Liver (tissue), 10 donors: ENCODE measurements at places on chromosomes 6 and 20. TPM values are rescaled to one million over a fixed set of nuclear protein-coding genes. Genes with fewer than 3 reads are reported as not detected.
A peak's percentile ranks its signal among the peaks of the same experiment; 100 is the strongest.

Gene BANF2
- not detected for total RNA-seq

GRCh38 chr6:168649209-168649608 is 208.2 kb downstream of the SMOC2 start:
- no peaks in the 10 kb centered on the region for H3K36me3 ChIP-seq
- H3K27me3 ChIP-seq, result peaks cover 7% of the 10 kb centered on the region
- no peak overlapping the region for H3K27ac ChIP-seq
- H3K4me1 ChIP-seq, result no peaks in the 10 kb centered on the region

Gene SASH1
- total RNA-seq, result 16.4 TPM

- H3K36me3 ChIP-seq, result no peaks in the 10 kb centered on the region
- DNase-seq, result no peak
- peak overlapping the region; percentile 42 for H3K27ac ChIP-seq
- no peak overlapping the region for H3K4me3 ChIP-seq
- H3K27me3 ChIP-seq, result no peaks in the 10 kb centered on the region
These were observed 46.7 kb downstream of the MARCKS start for GRCh38 chr6:113903666-113904330.

Gene CLPSL1
- total RNA-seq, result not detected

DNA sequence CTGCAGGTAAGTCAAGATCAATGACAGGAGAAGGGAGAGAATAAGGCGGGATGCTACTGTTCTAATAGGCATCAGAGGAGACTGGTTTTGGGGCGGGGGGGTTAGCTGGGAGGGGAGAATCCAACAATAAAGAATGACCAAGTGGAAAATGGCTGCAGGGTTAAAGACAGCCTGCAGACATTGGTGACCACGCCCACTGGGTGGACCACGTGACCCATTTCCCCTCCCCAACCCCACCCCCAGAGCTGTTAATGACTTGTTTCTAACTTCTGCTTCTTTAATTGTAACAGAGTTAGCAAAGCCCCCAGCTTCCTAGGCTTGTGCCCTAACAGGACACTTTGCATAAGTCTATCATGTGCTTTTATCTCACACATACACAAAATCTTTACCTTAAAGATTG is 344.5 kb downstream of the KIF16B start:
- H3K4me3 ChIP-seq, result no peak overlapping the region
- H3K36me3 ChIP-seq, result no peaks in the 10 kb centered on the region
- no peaks in the 10 kb centered on the region for H3K4me1 ChIP-seq
- no peaks in the 10 kb centered on the region for H3K27me3 ChIP-seq
- no peak for DNase-seq

Gene MYT1
- 6.5 TPM for total RNA-seq

DNA sequence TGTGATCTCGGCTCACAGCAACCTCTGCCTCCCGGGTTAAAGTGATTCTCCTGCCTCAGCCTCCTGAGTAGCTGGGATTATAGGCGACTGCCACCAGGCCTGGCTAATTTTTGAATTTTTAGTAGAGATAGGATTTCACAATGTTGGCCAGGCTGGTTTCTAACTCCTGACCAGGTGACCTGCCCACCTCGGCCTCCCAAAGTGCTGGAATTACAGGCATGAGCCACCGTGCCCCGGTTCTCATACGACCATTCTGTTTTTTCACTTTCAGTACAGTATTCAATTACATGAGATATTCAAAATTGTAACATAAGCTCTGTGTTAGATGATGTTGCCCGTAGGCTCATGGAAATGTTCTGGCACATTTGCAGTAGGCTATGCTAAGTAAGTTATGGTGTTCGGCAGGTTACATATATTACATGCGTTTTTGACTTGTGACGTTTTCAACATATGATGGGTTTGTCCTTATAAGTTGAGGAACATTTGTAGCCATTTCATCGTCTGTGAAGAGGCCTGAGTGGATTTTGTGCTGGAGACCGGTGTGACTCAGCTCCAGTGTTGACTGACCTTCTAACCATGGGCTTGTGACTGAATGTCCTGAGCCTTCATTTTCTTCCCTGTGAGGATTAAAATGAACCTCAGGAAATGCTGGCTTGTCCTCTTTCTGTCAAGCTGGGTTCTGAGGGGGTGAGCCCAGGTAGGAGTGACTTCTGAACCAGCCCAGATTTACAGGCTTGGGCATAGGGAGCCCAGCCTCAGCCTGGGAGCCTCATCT is 12.2 kb downstream of the PPARD start:
- H3K27ac ChIP-seq, result no peak overlapping the region
- no peak for DNase-seq
- H3K36me3 ChIP-seq, result peaks cover 12% of the 10 kb centered on the region
- no peaks in the 10 kb centered on the region for H3K27me3 ChIP-seq
- no peak overlapping the region for H3K4me3 ChIP-seq

Gene CD40
- total RNA-seq, result 6.4 TPM

DNA sequence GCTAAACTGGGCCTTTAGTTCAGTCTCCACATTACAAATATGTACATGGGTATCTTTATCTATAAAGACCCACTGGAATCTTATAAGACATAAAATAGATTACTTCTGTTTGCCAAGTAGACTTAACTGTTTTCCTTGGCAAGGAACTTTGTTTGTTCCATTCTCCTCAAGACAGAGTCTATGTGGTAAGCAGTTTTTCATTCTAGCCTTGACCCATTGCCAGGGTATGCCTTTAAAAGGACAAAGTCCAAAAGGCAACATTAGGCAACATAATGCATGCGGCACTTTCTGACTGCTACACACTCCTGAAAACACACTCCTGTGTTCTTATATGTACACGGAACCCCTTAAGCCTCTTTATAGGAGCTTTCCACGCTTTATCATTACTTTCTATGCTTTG is 20.4 kb downstream of the VNN1 start:
- peaks cover 3% of the 10 kb centered on the region for H3K4me1 ChIP-seq
- H3K4me3 ChIP-seq, result no peak overlapping the region
- H3K27ac ChIP-seq, result no peak overlapping the region
- no peak for DNase-seq
- H3K27me3 ChIP-seq, result no peaks in the 10 kb centered on the region

Gene BPI
- total RNA-seq, result 0.08 TPM

- H3K27me3 ChIP-seq, result no peaks in the 10 kb centered on the region
- no peak overlapping the region for H3K4me3 ChIP-seq
- no peak overlapping the region for H3K27ac ChIP-seq
- no peak for DNase-seq
- H3K4me1 ChIP-seq, result peaks cover 10% of the 10 kb centered on the region
These were observed 61.3 kb upstream of the HEY2 start for GRCh38 chr6:125688138-125688537.

DNA sequence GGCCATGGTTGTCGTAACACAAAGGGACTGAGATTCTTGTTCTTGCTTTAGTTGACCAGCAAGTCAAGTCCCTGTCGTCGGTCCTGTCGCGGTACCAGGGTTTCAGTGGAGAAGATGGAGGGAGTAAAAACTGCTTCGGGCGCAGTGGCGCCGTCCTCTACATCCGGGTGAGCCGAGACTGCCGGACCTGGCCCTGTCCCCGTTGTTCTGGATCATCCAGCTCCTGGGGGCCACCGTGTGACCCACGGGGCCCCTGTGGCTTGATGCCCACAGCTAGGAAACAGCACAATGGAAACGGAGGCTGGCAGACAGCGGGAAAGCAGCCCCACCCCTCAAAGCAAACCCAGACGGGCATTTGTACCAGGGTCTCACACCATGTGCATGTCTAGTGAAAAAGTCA is 15.0 kb downstream of the MTG2 start:
- peaks cover 18% of the 10 kb centered on the region for H3K36me3 ChIP-seq
- no peak overlapping the region for H3K4me3 ChIP-seq
- no peak for DNase-seq
- H3K27ac ChIP-seq, result no peak overlapping the region
- peaks cover 3% of the 10 kb centered on the region for H3K4me1 ChIP-seq
- H3K27me3 ChIP-seq, result no peaks in the 10 kb centered on the region

GRCh38 chr6:154548130-154548830 is 37.8 kb upstream of the CNKSR3 start:
- H3K4me3 ChIP-seq, result no peak overlapping the region
- H3K27me3 ChIP-seq, result no peaks in the 10 kb centered on the region
- H3K4me1 ChIP-seq, result no peaks in the 10 kb centered on the region

GRCh38 chr20:11912659-11913415 is 4.9 kb upstream of the BTBD3 start:
- H3K27ac ChIP-seq, result no peak overlapping the region
- no peaks in the 10 kb centered on the region for H3K27me3 ChIP-seq
- DNase-seq, result no peak
- no peaks in the 10 kb centered on the region for H3K36me3 ChIP-seq
- H3K4me3 ChIP-seq, result no peak overlapping the region

GRCh38 chr20:32271620-32272019 is 5.8 kb upstream of the KIF3B start:
- H3K36me3 ChIP-seq, result no peaks in the 10 kb centered on the region
- no peak for DNase-seq
- H3K4me1 ChIP-seq, result peaks cover 4% of the 10 kb centered on the region

Gene SYCP2
- total RNA-seq, result 0.84 TPM

GRCh38 chr20:10375191-10375590 is 58.8 kb downstream of the MKKS start:
- no peak for DNase-seq
- no peaks in the 10 kb centered on the region for H3K36me3 ChIP-seq
- no peak overlapping the region for H3K27ac ChIP-seq
- no peak overlapping the region for H3K4me3 ChIP-seq
- H3K4me1 ChIP-seq, result peaks cover 13% of the 10 kb centered on the region
- H3K27me3 ChIP-seq, result no peaks in the 10 kb centered on the region

DNA sequence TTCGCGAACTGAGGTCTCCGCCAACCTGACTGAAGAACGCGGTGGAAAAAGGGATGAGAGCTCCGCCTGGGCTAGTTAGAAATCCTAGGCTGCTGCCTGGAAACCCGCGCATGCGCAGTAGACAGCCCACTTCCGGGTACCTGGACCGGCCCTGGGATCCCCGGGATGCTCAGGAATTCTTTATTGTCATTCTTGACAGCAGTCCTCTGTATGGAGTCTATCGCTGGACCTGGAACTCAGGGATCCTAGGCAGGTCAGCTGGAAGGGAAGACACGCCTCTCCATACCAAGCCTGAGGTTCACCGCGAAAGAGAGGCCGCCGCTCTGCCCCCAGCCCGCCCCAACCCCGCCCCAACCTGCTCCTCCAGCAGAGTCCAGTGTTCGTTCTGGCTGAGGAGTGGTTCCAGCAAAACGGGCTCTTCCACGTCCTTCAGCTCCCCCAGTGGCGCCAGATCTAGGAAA is 1379.2 kb upstream of the DEFB115 start:
- no peak overlapping the region for H3K4me3 ChIP-seq
- H3K4me1 ChIP-seq, result no peaks in the 10 kb centered on the region
- no peaks in the 10 kb centered on the region for H3K36me3 ChIP-seq

DNA sequence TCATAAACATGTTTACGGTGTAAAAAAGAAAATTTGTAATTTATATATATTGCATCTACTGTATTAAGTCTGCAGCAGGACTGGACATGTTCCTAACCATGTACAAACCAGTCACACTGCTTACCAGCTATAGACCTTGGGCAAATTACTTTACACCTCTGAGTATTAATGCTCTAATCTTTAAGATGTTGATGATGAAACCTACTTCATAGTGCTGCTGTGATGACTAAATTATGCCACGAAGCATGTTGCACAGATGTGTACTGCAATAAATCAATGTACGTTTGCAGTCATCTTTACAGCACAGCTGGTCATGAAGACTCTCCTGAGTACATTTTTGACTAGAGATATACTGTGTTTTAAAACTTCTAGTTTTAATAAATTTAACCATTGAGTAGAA is 42.6 kb downstream of the PRKN start:
- no peaks in the 10 kb centered on the region for H3K27me3 ChIP-seq
- no peak overlapping the region for H3K4me3 ChIP-seq
- no peak overlapping the region for H3K27ac ChIP-seq
- no peak for DNase-seq
- no peaks in the 10 kb centered on the region for H3K36me3 ChIP-seq

- DNase-seq, result no peak
- no peaks in the 10 kb centered on the region for H3K4me1 ChIP-seq
- no peaks in the 10 kb centered on the region for H3K36me3 ChIP-seq
- H3K4me3 ChIP-seq, result no peak overlapping the region
These were observed 18.9 kb upstream of the SRSF6 start for GRCh38 chr20:43438578-43439316.

Gene MATN4
- total RNA-seq, result not detected

Gene OR2J3
- total RNA-seq, result 0.14 TPM

GRCh38 chr6:116535109-116535508 is 10.4 kb downstream of the TRAPPC3L start:
- H3K4me1 ChIP-seq, result no peaks in the 10 kb centered on the region
- DNase-seq, result no peak
- H3K27ac ChIP-seq, result no peak overlapping the region
- H3K4me3 ChIP-seq, result no peak overlapping the region
- no peaks in the 10 kb centered on the region for H3K36me3 ChIP-seq

Gene SNX3
- 67.9 TPM for total RNA-seq

- H3K4me3 ChIP-seq, result no peak overlapping the region
- DNase-seq, result peak; percentile 43
- H3K27me3 ChIP-seq, result no peaks in the 10 kb centered on the region
- no peak overlapping the region for H3K27ac ChIP-seq
- H3K36me3 ChIP-seq, result no peaks in the 10 kb centered on the region
These were observed 16.5 kb upstream of the EFHC1 start for GRCh38 chr6:52403627-52404026.

Gene MRAP2
- total RNA-seq, result 0.51 TPM
